ENCODE measurements at places on chromosomes 7 and 10.

- DNase-seq = no peak
Observed at GRCh38 chr10:83212632-83213334, 926.5 kb upstream of the GHITM start.

GRCh38 chr10:1529806-1530413 is 207.4 kb downstream of the ADARB2 start:
- DNase-seq = no peak

DNA sequence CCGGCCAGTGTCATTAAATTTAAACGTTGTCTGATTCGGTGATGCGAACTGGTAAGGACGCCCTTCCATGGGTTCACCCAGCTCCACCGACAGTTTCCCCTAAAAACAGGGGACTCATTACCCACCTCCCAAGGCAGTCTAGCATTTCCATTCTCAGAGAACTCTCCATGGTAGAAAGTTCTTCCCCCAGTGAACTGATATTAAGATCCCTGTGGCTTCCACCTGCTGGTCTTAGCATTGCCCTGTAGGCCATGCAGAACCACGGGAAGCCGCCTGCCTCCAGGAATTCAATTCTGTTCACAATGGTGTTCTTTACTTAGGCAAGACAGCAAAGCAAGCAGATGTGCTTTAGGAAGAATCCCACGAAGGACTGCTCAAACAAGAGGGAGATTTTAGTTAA is 128.9 kb upstream of the NANOS1 start:
- DNase-seq = no peak

DNA sequence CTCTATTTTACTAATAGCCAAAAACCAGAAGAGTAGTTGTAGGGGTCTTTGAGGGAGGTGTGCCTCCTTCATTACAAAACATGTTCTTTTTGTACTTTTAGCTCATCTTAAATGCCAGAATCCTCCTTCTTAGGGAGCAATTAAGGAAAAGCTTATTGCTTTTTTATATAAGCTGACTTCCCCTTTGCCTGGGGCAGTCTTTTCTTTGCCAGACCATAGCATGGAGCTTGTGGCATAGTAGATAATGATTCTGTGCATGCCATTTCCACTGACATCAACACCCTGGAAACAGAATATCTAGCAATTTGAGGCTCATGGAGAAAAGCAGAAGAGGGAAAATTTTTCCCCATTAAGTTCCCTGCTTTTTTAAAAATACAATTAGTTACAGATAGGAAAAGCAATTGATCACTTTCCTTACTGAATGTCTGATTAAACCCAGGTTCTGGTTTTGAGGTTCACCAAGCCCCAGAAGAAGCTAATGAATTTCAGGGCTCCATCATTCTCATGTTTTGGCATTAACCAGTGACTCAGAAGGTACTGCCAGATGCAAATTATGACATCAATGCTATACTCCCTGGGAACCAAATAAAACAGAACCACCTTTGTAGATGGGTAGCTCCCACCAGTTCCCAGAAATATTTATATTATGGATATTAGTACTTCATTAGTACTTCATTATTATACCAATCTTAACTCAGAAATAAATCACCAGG is 410.6 kb downstream of the KCNMA1 start:
- DNase-seq = no peak

DNA sequence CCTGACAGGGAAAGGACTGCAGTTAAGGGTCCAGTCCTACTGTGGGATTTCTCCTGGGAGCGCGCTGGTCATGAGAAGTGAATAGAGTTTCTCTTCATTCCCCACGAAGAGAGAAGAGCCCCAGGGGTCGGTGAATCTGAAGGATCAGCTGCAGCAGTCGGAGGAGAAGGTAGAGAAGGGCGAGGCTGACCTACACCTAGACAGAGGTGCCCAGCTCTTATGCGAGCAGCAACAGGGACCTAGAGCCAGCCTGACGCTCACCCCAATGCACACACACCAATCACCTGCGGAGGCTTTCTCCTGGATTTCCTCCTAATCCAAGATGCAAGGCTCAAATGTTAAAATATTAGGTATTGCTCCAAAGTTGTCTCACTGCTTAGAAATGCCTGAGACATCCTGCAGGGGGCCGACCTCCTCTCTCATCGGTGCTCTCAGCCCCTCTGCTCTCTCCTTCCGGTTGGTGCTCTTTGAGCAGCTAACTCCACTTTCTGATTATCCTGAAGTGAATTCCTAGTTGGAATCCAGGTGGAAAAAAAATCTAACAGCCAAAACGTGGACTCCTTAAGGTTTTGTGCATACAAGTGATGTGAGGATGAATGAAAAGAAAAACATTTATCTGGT is 176.4 kb downstream of the AHR start:
- DNase-seq = no peak

GRCh38 chr10:129253865-129254179 is 213.2 kb upstream of the MGMT start:
- DNase-seq = no peak

- DNase-seq = no peak
Observed at GRCh38 chr7:115789901-115790300, 240.7 kb downstream of the TFEC start.

DNA sequence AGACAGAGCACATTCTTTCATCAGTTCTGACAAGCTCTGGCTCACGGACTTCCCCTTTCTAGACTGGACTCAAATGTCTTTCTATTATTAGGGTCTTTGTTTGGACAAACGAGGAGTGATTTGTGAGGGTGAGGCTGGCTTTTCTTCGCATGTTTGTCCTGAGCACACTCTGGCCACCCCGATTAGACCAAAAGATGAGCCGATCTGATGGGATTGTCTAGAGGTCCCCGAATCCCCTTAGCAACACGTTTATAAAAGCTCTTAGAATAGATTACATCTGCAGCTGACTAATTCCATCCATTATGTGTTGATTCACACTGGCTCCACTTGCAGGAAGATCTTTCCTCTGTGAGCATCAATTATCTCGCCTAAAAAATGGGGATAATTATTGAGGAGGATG is 675.4 kb upstream of the AUTS2 start:
- no peak for DNase-seq

DNA sequence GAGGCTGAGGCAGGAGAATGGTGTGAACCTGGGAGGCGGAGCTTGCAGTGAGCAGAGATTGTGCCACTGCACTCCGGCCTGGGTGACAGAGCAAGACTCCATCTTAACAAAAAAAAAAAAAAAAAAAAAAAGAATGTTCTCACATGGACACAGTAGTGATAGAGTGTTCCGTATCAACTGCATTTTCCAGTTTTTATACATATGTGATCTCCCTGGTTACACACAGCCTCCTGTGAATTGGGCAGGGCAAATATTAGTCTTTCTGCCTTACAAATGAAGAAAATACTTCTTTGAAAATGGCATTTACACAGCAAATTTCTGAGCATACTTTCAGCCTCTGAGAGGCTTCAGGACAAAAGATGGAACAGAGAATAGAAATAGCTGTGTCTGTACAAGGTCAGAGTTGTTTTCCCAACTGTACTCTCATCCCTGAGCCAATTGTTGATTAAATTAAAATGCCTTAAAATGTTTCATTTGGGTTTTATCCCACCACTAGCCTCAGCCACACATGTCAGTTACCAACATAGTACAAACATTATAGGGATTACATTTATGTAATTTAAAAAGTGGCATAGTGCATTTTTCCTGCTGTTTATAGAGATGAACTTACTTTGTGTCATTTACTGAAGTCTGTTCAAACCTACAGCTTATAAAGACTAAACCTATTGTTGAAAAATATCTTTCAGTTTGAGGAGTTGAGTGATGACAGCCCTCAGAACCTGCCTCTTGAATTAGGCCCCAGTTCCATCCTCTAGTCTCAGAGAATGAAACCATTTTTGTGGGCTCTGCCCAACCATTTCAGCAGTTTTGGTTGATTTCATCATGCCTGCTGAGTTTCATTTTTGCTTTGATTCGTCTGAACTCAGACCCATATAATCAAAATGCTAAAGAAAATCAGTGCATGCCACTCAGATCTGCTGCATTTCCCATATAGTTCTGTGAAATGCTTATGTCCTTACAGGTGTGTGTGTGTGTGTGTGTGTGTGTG is 609.4 kb upstream of the C7orf33 start:
- DNase-seq = no peak

- DNase-seq = no peak
Observed at GRCh38 chr7:18976715-18977471, 140.5 kb downstream of the TWIST1 start.

GRCh38 chr7:40611095-40611871 is 476.5 kb downstream of the SUGCT start:
- no peak for DNase-seq

- DNase-seq = no peak
Observed at GRCh38 chr10:133328358-133329343, 8.0 kb downstream of the CALY start.

DNA sequence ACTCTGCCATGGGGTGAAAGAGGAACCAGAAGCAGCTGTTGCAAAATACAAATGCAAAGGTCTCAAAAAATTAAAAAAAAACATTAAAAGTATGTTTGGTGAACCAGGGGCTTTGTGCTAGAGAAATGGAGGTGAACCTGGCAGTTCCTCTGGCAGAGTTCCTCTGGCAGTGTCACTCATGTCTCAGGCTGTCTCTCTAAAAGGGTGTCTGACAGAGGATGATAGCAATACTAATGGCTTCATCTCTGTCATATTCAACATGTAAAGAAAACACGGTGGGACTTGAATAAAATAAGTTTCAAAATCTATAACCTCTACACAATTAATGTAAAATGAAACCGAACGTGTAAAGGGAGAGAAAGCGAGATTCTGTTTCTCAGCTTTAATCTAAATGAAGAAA is 375.7 kb upstream of the VWC2 start:
- no peak for DNase-seq

- peak; percentile 61 for DNase-seq
Observed at GRCh38 chr7:90595801-90596670, at the start of gene CDK14. CDK14 (plus strand) TSS chr7:90596321; CDS start chr7:90596628, 307 bp downstream.

DNA sequence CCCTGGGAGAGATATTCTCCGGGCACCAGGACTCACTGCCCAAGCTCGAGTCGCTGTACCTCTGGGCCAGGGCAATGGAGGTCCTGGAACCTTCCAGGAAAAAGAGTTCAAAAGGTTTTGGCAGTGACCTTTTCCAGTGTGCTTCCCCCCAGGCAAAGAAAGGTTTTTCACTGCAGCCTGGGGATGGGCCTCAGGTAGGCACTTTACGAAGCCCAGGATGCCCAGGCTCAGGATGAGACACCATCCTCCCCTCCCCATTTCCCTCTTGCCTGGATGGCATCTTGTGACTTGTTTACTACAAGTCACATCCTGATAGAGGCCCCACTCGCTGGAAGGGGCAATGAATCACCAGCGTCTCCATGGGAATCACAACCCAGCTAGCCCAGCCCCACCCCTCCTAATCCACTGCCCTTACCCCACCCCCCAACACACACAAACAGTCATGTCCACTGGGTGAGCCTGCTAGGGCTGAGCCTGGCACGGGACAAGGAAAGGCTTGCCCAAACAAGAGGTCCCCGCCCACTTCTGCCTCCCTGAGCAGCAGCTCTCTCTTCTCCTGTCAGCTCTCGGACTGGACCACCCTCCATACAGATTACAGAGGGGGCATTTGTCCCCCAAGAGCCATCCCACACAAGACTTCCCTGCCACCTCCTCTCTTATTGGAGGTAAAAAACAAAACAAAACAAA is 93.8 kb upstream of the SMNDC1 start:
- DNase-seq = peak; percentile 57

DNA sequence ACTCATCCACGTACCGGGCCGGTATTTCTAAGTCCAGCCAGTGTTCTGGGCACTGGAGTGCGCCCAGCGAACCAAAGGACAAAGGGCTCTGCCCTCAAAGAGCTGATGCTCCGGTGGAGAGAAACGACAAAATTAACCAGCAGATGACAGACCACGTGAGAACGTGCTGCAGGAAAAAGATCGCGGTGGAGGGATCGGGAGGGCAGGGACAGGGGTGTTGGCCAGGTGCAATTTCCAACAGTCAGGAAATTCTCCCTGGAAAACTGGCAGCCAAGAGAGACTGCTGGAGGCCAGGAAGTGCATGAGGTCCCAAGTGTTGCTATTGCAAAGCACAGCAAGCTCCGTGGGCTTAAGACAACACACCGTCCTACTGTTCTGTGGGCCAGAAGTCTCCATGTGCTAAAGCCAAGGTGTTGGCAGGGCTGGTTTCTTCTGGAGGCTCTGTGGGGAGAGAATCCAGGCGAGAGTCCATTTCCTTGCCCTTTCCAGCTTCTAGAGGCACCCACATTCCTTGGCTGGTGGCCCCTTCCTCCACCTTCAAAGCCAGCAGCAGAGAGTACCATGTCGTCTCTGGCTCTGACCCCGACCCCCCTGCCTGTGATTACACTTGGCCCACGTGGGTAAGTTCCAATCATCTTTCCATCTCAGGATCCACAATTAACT is 21.3 kb upstream of the AMZ1 start:
- no peak for DNase-seq

- no peak for DNase-seq
Observed at GRCh38 chr7:137961200-137962177, 40.4 kb downstream of the CREB3L2 start.

GRCh38 chr10:3485057-3485686 is 299.8 kb downstream of the KLF6 start:
- no peak for DNase-seq

- no peak for DNase-seq
Observed at GRCh38 chr7:51315393-51316261, 982 bp downstream of the COBL start.

GRCh38 chr10:97764519-97764931 is 7.3 kb downstream of the SFRP5 start:
- no peak for DNase-seq

GRCh38 chr10:42875798-42876341 is 93.3 kb downstream of the BMS1 start:
- DNase-seq = no peak

DNA sequence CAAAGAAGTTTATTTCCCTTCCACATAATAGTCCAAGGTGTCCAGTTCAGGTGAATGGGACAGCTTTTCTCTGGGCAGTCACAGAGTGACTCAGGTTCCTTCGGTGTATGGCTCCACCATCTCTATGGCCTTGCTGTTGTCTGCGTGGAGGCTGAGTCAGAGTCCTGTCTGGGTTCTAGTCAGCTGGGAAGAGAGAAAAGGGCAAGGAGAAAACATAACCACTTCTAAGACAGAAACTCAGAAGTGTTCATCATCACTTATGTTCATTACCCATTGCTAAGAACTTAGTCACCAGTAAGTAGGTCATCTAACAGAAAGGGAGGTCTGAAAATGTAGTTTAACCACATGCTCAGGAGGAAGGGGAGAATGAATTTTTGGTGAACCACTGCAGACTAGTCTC is 32.4 kb upstream of the CCDC7 start:
- no peak for DNase-seq
